Activated CD4-positive, alpha-beta memory T cell treated with anti-CD3 and anti-CD28 coated beads for 36 hours (primary cell): ENCODE measurements at places on chromosomes 5 and 9. TPM values are rescaled to one million over a fixed set of nuclear protein-coding genes. Genes with fewer than 3 reads are reported as not detected.
A peak's percentile ranks its signal among the peaks of the same experiment; 100 is the strongest.

DNA sequence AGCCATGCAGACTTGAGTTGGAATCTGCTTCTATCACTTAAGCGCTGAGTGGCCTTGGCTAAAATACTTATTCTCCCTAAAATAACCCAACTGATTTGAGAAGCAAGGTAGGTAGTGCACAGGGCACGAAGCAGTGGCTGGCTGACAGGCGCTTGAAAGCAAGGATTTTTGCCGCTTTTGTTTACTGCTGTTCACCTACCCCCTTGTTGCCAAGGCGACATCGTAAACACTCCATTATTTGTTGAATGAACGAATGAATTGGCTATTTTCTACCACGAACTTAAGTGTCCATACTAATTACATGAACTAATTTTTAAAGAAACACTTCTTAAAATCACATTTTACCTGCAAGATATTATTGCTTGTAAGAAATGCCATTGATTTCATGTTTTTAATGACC is 98.0 kb downstream of the ANKH start:
- DNase-seq, result no peak
- no peak overlapping the region for H3K27ac ChIP-seq
- H3K36me3 ChIP-seq, result no peaks in the 10 kb centered on the region
- no peaks in the 10 kb centered on the region for H3K27me3 ChIP-seq

DNA sequence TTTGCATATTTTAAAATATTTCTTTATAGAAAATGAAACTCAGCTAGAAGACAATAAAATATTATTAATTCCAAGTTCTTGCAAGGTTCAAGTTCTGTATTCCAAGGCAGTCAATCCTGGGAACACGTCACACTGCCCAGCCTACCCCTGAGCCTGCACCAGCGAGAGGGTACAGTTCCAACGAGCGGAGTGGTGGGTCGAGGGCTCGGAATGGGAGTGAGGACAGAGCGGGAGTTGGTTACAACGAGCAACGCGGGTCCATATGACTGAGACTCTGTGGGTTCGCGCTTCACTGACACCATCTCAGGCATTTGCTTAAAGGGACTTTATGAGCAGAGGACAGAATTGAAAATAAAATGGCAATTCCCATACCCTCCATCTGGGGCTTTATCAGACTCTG is 40.0 kb upstream of the SPTLC1 start:
- no peak overlapping the region for H3K4me3 ChIP-seq
- H3K27me3 ChIP-seq, result peaks cover 19% of the 10 kb centered on the region
- no peaks in the 10 kb centered on the region for H3K4me1 ChIP-seq
- no peak for DNase-seq
- H3K27ac ChIP-seq, result no peak overlapping the region
- no peaks in the 10 kb centered on the region for H3K36me3 ChIP-seq

DNA sequence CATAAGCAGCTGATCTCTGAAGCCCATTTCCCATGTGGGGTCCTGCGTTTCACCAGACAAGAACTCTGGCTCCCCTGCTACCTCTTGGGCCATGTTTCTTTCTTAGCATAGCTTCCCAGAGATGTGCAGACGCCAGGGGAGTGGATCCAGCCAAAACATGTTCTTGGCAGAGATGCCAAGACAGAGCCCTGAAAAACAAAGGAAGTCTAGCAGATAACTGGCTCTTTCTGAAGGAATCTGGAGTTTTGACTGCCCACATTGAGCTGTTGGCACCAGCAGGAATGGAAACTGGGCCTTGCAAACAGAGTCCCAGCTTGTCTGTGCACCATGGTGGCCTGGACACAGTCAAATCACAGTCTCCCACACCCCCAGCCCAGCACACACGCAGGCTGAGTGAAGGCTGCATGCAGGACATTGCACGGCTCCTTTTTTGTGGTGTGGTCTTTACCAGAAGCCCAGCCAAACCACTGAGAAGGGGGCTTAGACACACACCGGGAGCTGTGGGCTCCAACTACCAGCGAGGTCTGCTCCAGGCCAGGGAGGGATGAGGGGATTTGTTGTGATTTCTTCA is 114.7 kb downstream of the SNX18 start:
- H3K4me1 ChIP-seq, result no peaks in the 10 kb centered on the region
- H3K4me3 ChIP-seq, result no peak overlapping the region
- no peaks in the 10 kb centered on the region for H3K27me3 ChIP-seq
- H3K36me3 ChIP-seq, result peaks cover 3% of the 10 kb centered on the region

DNA sequence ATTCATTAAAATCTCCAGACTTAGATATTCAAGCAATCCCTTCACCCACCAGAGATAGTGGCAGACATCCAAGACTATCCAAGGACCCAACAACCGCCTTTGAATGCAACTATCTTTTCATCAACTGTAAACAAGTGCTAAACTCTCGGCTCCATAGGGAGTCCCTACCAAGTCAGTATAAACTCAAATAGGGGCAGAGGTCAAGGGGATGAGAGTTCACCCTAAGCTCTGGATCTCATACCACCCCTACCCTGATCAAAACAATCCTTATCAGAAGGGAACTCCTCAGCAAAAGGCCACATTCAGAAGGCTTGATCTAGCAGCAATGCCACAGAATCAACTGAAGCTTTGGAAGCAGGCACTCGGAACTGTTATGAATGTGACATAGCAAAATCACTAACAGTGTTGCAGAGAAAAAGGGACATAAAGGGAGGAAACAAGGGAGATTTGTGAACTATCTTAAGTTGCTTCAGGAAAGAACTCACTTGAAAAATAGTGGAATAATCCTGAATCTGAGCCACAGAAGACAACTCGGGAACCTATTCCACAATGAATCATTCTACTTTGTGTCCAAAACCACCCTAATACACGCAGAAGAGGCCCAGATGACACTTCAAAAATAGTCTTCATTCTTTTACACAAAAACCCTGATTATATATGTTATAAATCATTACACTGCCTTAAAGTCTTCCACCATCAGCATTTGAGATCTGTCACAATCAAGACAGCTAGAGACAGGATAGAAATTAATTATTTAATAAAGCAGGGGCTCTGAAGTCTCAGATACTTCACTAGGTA is 49.8 kb downstream of the NR6A1 start:
- no peak overlapping the region for H3K27ac ChIP-seq
- peaks cover 11% of the 10 kb centered on the region for H3K27me3 ChIP-seq
- H3K4me1 ChIP-seq, result peaks cover 12% of the 10 kb centered on the region
- no peak for DNase-seq
- H3K36me3 ChIP-seq, result no peaks in the 10 kb centered on the region

- H3K4me3 ChIP-seq, result no peak overlapping the region
- no peaks in the 10 kb centered on the region for H3K36me3 ChIP-seq
- H3K27me3 ChIP-seq, result no peaks in the 10 kb centered on the region
- DNase-seq, result no peak
- no peak overlapping the region for H3K27ac ChIP-seq
Observed at GRCh38 chr5:148953711-148954110, 109.2 kb downstream of the SH3TC2 start.

DNA sequence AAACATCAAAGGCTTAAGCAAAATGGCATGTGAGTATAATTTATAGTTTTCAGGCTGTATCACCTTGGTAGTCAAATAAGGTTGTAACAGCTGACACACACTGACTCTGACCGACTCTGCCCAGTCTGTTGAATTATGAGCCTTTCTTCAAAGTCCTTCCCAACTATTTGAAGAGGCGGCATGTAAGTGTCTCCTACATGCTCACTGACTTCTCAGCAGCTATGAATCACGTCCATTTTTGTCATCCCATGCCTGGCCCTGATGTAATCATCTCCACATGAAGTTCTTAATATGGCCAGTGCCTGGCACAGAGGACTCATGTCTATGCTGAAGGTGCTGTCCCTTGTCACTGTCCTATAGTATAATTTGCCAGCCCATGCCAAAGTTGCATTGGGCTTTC is 5.1 kb upstream of the PTBP3 start:
- H3K36me3 ChIP-seq, result no peaks in the 10 kb centered on the region
- no peaks in the 10 kb centered on the region for H3K27me3 ChIP-seq
- no peak overlapping the region for H3K4me3 ChIP-seq
- H3K4me1 ChIP-seq, result peaks cover 6% of the 10 kb centered on the region

DNA sequence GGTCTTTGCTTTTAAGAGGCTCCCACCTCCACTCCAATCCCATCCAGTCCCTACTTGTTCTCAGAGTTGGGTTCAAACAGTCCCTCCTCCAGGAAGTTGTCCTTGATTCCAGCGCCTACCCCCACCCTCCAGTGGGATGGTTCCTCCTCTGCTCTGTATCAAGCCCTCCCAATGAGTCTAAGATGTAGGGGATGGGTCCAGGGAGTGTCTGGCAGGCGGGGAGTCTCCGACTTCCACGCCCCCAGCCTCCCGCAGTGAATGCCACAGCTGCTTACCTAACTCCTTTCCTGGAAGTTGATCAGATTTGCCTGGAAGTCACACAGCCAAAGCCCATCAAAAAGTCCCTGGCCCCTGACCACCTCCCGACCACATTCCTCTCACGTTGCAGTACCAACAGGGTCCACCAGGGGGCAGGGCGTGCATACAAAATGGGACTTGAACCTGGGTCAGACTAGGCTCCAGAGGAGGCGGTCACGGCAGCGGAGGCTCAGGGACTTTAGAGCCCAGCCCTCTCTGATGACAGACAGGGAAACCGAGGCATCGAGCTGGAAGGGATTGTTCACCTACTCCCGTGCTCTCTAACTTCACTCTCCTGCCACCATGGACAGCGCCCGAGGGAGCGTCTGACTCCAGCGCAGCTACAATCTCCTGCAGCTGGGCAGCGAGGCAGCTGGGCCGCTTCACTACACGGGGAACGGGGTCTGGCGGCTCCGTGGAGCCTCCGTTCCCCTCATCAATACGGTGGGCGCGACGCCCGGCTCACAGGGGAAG is 25.0 kb upstream of the TDRD7 start:
- H3K36me3 ChIP-seq, result no peaks in the 10 kb centered on the region
- no peak overlapping the region for H3K27ac ChIP-seq
- DNase-seq, result peak; percentile 87
- peaks cover 16% of the 10 kb centered on the region for H3K4me1 ChIP-seq
- H3K27me3 ChIP-seq, result peaks cover 19% of the 10 kb centered on the region
- H3K4me3 ChIP-seq, result no peak overlapping the region

The ZFP2 gene
- 0.27 TPM for total RNA-seq

The GABBR2 gene
- total RNA-seq, result not detected
